Activated CD8-positive, alpha-beta memory T cell treated with anti-CD3 and anti-CD28 coated beads for 1 hour (primary cell): ENCODE measurements at places on chromosomes 12 and 14.

GRCh38 chr12:68612202-68612601, 1.5 kb downstream of the RAP1B start:
- DNase-seq, result no peak

DNA sequence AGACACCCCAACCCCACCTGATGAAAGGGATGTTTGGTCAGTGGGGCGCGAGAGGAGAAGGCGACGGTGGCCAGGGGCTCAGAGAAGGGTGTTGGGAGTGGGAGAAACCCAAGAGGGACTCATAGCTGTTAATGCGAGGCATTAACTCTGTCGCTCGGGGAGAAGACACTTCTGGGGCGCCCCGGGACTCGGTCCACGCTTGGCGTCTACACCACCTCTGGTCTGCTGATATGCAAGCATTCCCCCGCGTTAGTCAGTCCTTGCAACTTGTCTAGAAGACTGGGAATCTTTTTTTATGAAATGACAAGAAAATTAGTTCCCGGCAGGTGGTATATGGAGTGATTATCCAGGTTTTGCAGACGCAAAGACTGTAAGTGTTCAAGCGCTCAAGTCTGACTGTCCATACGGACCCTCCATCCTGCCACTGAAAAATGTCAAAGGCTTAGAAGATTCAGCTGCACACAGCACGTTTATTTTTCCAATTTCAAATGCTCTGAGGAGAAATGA, 360 bp upstream of the SLC35F4 start:
- DNase-seq, result no peak

DNA sequence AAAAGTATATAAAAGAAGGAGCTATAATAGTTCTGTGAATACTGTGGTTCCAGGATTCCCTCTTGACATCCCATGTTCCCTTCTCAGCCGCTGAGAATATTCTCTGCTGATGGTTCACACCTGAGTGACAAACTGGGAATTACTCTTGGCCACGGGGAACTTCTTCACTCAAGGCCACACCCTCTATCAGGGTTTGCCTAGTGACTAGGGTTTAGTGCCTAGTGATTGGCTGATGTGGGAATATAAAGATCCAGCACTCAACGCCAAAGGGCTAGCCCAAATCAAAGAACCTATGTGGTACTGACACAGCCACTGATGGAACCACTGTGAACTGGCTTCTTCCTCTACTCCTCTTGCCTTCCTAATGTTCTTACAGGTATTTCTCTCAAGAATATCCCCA, 248.4 kb downstream of the ASCL1 start:
- no peak for DNase-seq

GRCh38 chr12:2876431-2877046, 435 bp downstream of the FOXM1 start:
- DNase-seq, result no peak

DNA sequence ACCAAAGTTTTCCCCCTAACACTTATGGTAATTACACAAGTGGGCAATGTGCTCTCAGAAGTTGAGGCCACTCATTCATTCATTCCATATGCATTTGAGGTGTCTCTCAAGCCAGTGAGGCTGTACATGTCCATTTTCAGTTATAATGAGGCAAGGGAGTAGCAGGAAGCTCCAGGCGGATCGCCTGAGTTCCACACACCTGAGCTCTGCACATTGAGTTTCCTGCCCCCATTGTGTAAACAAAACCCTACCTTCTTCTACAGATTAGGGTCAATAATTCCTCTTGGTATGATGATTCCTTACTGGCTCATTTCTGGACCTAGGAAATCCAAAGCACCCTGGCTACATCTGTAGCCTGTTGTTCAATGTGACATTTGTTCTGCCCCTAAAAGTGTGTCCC, 555.3 kb downstream of the MED13L start:
- no peak for DNase-seq

GRCh38 chr12:93104535-93104934, 175.4 kb upstream of the EEA1 start:
- DNase-seq, result no peak
